Activated T-cell treated with anti-CD3 and anti-CD28 coated beads, Interleukin-2, amount 50 U/mL, for 1 hour (primary cell): ENCODE measurements at places on chromosomes 7 and 10.
A peak's percentile ranks its signal among the peaks of the same experiment; 100 is the strongest.

DNA sequence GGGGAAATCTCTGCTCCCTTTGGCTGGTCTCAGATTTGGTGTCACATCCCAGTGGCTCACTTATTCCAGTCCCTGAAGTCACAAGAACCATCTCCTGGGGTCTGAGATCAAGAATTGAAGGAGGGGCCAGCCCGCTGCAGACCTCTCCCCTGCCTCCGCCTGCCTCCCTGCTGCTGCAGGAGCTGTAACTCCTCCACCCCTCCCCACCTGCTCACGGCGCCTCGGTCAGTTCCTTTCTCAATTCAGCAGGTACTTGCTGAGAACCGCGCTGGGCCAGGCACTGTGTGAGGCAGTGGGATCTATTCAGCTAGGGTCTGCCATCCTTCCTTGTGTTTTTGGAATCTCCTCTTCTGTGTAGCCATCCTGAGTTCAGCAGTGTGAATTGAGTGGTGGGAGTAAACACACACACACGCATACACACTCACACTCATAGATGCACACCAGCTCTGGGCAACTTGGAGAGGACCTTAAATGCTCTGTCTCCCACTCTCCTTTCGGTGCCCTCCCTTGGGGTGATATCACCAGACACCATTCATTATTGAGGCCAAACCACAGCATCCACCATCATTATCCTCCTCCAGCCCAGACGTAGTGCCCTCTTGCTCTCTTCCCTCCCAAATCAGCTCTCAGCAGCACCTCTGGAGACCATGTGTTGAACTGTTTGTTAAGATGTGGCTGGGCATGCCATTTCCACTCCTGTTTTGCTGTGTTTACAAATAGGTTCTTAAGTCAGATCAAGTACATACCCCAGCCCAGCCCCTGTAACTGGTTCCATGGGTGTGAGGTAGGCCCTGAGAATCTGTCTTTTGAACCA lies 22.0 kb upstream of the ANKRD2 start:
- DNase-seq: no peak

- no peak for DNase-seq
Measured at GRCh38 chr10:117754770-117755658, 212.5 kb downstream of the EMX2 start.

DNA sequence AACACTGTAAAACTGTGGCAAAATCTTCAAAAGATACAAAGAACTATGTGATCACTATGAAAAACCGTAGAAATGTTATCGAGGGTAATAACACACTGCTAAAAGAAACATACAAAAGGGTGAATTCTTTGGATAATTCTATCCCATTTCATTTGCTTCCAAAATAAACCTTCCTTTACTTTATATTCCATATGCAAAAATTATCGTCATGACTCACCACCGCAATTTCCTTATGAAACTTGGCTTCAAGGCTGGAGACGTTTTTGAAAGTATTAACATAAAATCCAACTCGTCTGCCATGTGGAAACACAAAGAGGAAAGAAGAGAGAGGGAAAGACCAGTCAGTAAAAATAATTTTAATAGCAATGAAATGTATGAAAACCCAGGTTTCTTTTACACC lies 165.2 kb downstream of the AMPH start:
- no peak for DNase-seq

- no peak for DNase-seq
Measured at GRCh38 chr7:13042605-13043236, 355.3 kb downstream of the ARL4A start.

- no peak for DNase-seq
Measured at GRCh38 chr10:70562036-70562755, 40.3 kb downstream of the PRF1 start.

DNA sequence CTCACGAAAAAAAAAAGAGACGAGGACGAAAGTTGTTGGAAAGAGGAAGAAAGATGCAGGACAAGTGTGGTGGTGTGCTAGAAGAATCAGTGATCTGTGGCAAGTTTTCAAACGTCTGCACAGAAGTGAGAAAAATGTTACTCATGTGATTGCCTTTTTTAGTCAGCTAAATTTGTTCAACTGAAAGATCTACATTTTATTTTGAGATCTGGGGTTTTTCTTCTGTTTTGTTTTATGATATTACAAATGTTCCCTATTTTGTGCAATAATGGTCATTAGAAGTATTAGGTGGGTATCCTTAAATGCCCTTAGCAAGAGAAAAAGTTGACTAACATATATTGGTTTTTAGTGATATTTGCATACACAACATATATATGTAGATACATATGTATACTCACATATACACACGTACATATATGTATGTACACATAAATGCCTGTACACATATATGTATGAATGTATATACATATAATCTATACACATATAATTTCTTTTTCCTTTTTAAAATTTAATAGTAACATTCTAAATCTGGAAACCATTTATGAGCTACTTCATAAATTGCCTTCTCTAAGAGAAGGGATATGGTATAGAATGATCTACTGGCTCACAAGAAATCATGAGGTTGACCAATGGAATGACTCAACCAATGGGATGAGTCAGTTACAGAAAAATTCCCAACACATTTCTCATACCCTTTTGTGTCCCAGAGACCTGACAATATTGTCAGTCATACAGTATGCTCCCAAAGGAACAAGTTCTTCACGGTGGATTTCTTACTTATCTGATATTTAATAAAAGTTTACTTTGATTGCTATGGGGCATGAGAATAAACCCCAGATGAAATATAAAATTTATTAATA lies 38.4 kb downstream of the SLC39A12 start:
- DNase-seq: no peak

GRCh38 chr10:103921248-103921647 lies 3.3 kb upstream of the STN1 start:
- no peak for DNase-seq

- no peak for DNase-seq
Measured at GRCh38 chr7:148944935-148945934, 61.1 kb upstream of the EZH2 start.

GRCh38 chr7:149625340-149625946 lies 127.8 kb upstream of the ZNF746 start:
- DNase-seq: peak; percentile 59
